NCI-H2029 (cell line): ENCODE measurements at places on chromosomes 3 and 15.

DNA sequence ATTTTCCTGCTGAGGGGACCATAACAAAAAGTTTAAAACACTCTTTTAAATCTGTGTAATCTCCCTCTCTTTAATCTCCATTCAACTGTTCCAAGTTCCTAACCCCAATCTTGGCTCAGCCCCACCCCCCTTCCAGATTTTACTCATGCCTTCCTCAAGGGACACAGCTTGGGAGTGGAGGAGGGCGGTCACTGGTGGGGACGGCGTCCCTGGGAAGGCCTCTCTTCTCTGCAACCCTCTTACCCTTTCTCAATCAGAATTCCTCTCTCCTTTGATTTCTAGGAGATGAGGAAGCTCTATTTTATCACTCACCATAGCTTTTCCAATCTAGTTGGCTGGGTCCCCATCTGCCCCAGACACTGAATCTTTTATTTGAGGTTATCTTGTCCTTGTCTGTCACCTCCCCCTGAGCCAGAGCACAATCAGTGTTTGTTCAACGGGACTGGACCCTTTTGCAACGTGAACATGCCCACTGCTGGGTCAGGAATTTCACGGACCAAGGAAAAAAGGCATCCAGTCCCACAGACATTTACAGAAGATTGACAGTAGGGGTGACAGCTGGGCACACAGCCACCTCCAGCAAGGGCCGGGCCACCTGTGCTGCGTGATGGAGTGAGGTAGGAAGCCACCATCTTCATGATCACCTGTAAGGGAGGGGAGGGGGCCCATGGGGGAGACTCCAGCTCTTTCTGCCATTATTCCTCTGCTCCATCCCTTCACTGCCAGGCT lies 84.0 kb upstream of the HERC1 start:
- DNase-seq = no peak

DNA sequence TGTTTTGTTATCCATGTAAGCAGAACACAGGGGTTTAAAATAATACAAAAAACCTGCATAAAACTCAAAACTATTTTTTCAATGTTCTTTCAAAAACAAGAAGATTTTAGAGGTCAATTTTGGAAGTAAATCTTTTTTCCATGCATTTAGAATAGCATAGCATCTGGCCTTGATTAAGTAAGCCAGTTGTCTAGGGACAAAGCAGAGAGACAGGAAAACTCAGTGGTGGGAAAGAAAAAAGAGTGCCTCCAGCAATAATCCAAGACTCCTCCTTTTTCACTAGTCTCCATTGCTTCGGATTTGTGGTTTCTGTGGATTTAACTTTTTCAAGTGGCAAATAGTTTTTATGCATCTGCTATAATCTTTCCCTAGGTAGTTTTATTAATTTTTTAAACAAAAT lies 88.9 kb downstream of the SUCNR1 start:
- no peak for DNase-seq

DNA sequence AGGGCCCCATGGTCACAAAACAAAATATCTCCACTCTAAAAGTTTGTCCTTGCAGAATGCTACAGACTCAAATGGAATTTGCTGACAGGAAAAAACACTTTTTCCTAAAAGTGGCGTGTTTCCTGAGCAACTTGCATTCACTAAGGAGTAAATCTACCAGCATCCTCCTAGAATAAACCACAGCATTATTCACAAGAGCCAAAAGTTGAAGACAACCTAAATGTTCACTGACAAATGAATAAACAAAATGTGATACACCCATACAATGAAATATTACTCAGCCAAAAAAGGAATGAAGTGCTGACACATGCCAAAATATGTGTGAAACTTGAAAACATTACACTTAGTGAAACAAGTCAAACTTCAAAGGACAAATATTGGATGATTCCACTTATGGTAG lies 28.9 kb downstream of the ITGB5 start:
- no peak for DNase-seq

DNA sequence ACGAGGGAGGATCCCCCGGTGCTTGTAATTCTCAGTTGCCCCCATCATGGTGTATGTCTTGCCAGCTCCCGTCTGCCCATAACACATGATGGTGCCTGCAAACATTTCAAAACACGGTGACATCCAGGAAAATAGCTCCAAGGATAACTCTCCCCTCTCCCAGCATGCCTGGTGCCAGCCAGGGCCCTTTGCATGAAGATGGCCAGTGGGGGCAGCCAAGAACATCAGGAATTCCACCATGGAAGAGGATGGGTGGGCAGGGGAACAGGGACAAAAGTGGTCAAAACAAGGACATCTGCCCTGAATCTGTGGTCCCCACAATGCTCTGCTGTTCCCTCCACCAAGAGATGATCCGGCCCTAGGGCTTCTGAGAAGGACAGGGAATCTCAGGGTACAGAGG lies 9.0 kb downstream of the KIF9 start:
- DNase-seq = no peak

- no peak for DNase-seq
Observed at GRCh38 chr3:88061746-88062145, 2.7 kb downstream of the ZNF654 start.

DNA sequence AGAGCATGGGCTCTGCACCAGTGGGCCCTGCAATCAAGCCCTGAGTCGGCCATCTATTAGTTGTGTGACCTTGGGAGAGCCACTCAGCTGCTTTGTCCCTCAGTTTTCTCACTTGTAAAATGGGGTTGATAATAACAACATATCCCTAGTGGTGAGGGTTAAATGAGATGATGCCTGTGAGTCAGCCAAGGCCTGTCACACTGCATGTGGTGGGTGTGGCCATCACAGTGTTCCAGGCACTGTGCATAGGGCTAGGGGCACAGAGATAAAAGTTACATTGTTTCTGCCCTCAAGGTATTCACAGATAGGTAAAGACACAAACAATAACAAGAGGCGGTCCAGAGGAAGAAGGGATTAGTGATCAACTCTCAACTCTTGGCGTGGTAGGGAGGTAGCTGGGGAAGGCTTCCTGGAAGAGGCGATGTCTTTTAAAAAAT lies 19.5 kb downstream of the SMAD6 start:
- no peak for DNase-seq

DNA sequence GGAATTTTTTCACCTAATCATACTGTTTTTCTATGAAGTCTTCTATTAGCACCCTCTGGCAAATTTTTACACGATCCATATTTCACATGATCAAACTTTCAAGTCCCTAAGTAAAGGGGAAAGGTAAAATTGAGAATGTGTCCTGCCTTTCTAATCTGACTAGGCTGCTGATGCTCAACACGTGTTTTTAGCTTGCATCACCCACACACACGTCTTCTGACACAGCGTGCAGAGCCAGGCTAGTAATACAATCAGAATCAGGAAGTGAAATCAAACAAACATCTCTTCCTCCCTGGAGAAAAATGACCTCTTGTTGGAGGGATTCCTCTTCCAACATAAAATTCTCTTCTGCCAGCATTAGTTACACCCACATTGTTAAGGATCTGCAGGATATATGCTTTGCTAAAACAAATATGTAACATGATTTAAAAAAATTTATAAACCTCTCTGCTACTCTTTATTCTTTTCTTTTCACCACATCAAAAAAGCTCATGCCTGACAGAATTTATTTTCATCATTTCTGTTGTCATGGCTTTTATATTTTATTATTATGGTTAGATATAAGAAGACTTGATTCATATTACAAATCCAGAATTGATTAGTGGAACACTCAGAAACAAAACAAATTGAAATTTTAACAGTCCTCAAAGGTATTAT lies 122.4 kb downstream of the RAP2B start:
- DNase-seq = no peak

GRCh38 chr3:105791919-105792786 lies 76.7 kb downstream of the CBLB start:
- DNase-seq = no peak

GRCh38 chr15:89419370-89419984 lies 76.9 kb downstream of the RHCG start:
- DNase-seq = no peak

DNA sequence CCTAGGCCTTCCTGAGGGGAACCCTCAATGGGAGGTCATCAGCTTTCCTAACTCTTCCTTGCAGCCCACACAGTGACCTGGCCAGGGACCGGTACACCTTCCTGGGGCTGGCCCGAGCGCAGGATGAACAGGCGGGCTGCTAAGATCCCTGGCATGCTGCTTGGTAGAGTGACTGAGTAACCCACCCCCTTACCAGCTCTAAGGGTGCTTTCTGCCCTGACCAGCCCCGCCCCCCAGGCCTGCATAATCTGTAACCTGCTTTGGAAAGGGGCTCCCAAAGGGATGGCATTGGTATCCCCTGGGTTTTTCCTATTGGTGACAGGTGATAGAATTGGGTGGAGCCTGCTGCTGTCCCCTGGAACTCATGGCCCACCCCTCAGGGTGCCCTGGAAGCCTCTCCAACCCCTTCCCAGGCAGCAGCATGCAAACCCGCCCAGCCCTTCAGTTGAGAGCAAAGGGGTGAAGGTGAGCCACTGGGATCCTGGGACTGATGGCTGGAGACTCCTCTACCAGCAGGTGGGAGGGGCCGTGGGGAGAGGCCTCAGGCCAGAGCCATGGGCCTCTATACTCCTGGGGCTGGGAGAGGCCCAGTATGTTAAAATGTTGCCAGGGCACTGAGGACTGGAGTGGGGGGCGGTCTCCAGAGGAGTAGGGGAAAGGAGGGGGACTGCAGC lies 11.1 kb upstream of the KIF7 start:
- no peak for DNase-seq

DNA sequence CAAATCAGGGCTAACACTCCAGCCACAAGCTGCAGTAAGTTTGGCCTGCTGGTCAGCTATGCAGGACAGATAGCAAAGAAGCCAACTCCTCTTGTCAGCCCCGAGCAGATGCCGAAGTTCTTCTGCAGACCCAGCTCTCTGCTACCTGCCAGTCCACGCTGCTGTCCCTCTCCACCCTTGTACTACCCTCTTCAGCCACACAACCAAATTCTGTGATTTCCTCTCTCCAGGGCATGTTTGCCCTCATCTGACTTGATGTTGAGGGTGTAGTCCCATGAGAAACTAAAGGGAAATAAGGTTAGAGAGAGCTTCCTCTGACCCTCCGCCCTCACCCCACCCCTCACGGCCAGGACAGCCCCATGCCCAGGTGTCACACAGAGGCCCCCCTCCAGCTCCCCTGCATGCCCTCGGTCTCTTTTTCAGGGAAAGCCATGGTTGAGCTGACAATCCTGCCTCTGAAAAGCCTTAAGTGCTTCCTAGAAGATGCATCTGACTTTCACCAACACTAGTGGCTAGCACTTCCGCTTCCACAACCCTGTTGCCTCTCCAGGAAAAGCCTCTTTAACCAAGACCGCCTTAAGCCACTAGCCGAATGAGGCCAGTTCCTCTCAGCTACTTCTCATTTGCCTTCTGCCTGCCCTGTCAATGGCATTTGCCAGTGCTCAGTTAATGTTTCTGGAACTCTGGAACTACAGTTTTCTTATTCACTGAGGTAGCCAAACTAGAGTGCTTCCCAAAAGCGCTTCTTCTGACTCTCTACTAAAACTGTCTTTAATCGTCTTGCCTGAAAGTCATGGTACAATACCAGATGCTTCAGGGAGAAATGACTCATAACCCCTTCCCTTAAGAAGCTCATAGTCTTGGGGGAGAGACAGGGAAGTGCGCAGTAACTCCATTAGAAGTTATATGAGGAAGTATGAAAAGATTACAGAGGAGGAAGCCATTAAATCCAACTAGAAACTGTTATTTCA lies 300.4 kb upstream of the STT3B start:
- no peak for DNase-seq

DNA sequence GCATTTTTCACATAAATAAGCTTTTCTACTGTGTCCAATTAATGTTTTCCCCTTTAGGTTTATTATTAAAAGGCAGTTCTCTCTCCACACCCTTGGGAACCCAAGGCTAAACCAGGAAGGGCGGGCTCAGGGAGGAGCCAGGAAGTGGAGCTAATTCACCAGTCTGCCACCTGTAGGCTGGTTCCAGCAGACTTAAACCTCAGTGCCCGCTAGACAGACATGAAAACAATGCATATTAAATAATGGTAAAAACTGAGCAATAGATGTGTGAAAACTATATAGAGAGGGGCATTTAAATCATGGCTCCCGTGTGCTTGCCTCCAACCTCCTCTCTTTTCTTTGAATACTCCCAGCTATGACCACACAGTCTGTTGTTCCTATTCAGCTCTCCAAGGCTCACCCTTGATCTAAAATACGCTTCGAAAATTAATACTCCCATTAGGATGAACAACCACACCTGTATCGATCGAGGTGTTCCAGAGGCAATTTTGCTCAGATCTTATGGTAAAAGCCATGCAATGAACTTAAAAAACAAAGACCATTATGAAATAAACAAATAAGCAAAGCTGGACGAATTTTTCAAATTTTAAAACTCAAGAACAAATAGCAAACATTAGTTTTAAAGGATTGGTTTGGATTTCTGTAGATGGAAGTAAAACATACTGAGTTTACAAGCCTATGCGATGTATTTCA lies 253.3 kb downstream of the TJP1 start:
- no peak for DNase-seq

GRCh38 chr15:80289528-80290495 lies 37.8 kb upstream of the CTXND1 start:
- no peak for DNase-seq

DNA sequence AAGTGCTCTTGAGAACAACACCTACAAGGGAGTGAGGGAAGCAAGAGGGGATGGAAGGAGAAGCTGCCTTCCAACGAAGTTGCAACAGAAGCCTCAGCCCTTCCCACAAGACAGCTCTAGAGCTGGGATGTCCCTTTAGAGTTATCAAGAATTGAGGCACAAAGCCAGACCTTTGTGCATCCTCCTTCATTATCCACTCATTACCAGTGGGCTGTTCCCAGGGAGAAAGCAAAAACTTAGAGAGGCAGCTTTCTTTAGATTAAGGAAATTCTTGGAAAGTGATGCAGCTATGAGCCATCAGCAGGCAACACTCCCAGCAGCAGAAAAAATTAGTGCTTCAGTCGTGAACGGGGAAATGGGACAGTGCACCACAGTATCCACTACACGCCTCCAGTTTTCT lies 10.6 kb upstream of the CD96 start:
- no peak for DNase-seq

- DNase-seq = no peak
Observed at GRCh38 chr3:45950686-45951600, 7.7 kb downstream of the CXCR6 start.

- peak; percentile 5 for DNase-seq
Observed at GRCh38 chr3:69740103-69741021, 1.1 kb downstream of the MITF start.

DNA sequence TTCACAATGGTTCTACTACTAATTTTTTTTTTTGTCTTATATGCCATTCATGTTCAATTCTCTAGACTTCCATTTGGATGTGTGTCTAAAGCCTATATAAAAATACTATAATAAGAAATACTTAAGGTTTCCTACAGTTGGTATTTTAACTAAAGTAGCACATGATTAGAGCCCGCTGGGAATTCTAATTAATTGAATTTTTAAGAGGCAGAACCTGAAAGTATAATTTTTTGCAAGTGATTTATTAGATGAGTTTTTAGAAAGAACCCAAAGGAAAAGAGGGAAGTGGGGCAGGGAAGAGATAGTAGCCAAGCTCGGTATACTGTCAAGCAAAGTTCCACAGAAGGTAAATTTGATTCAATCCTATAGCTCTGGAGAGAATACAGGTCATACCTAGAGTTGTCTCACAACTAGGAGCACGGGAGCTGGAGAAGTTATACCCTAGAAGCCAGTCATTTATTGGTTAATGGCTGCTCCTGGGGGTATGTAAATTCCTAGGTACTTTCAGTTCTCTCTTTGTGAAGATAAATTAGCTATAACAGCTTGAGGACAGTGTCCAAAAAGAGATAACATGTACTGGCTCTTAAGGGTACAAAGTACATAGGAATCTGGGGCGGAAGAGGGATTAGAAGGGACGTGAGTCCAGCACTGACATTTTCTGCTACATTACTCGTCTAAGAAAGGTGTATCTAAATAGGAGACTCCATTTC lies 225.6 kb downstream of the CNTN6 start:
- no peak for DNase-seq

- DNase-seq = no peak
Observed at GRCh38 chr15:55195996-55196395, 745 bp downstream of the RSL24D1 start.
